ENCODE measurements at places on chromosomes 5 and 9.

- DNase-seq: no peak
Observed at GRCh38 chr5:142453932-142454331, 129.1 kb upstream of the SPRY4 start.

DNA sequence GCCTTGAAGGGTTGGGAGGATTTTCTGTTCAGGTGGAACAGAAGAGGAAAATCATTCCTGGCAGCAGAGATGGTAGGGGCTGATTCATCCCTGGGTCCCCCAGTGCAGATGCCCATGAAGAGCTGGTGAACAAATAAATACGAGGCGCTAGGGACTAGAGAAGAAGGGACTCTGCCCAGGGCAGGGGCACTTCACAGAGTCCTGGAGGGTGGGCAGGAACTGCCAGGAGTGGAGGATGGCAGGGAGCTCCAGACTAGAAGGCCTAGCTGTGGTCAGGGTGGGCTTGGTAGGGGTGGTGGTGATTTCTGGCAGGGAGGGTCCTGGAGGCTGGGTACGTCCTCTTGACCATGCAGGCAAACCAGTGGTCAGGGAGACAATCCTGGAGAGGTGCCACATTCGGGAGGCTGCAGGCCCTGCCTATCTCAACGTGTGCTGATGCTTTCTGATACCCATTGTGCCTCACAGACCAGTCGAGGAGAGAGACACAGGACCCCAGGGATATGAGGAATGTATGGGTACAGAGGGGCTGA lies 69.9 kb downstream of the CRB2 start:
- DNase-seq: no peak

DNA sequence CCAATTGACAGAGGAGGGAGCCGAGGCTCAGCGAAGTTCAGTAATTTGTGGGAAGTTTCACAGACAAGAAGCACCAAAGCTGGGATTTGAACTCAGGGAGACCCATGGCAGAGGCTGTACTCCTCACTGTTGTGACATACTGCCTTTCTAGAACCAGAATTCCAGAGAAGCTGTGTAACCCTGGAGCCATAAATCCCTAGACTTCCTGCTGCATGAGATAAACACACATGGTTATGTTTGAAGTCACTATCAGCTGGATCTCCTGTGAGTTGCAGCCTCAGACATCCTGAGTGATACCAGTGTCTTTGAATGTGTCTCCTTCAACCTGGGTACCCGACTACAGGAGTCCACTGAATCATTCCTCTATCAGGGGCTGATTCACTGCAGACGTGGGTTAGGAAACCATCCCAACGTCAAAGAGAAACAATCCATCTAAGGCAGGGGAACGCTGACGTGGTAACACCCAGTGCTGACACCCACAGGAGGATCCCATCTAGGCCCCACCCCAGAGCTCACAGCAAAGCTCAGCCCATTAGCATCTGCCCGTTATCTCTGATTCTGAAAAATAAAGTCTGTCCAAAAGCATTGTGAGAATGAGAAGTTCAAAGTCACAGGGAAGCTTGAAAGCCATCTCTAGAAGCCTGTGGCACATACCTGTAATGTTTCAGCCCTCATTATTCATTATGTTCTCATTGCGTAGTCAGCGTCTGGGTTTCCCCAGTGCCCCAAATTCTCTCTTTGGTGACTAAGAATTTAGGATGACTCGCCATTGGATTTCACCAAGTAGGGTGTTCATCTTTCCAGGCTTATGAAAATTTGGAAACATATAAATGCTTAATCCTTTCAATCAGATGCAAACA lies 36.3 kb upstream of the BASP1 start:
- no peak for DNase-seq

- DNase-seq: no peak
Observed at GRCh38 chr5:65163698-65164097, 318.0 kb downstream of the ADAMTS6 start.

- DNase-seq: no peak
Observed at GRCh38 chr5:81142108-81142507, 91.0 kb upstream of the CKMT2 start.
